Activated effector memory CD4-positive, alpha-beta T cell treated with anti-CD3 and anti-CD28 coated beads, Interleukin-2, amount 50 U/mL, for 16 hours (primary cell): ENCODE measurements at places on chromosomes 3 and 15.

DNA sequence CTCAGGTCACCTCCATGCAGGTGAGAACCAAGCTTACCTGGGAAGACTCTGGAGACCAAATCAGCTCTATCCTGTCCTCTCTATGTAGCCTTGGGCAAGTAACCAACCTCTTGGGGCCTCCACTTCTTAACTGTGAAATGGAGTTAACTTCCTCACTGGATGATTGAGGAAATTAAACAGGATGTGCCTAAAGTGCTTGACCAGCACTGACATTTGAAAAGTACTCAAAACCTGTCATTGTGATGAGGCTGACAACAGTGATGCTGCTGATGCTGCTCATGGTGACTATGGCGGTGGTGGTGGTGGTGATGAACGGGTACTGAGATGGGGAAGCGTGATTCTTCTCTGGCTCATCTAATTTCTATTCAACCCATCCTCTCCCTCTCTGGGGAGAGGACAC lies 22.3 kb downstream of the VIPR1 start:
- no peak for DNase-seq

DNA sequence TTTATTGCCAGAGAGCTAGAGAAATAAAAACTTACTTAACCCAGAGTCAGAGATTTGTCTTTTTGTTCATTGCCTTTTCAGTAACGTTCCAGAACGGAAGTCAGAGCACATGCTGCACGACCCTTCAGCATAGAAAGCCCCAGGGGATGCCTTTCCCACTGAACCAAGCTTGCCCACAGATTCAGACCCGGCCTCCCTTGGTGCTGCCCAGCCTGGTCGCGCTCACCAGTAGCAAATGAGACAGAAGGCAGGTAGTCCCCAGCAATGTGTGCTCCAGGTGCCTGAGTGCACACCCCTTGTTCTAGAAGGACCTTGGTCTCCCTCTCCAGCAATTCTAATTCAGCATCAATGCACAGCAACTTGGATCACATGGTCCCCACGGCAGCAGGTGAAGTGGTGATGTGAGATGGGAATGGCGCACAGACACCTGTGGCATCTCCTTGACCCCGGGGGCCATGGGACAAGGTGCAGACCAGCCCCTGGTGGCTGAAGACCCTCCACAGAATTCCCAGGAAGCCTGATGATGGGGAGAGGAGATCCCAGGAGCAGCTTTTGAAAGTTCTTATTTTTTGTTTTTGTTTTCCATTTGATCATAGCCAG lies 91.8 kb upstream of the IQSEC1 start:
- no peak for DNase-seq

DNA sequence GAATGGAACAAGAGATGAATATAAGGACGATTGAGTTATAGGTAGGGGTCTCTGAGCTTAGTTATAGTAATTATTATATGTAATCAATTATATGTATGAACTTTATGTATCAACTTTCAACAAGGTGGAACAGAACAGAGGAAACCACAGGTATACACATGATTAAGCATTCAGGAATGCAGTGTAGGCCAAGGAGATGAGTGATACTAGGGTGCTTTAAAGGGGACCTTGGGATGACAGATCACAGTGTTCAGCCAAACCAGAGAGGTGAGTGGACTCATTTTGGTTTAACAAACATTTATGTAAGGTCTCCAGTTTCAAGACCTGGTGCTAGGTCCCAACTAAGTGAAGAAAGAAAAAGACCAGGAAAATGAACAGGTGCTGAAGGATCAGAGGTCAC lies 895.5 kb downstream of the ROBO2 start:
- DNase-seq: no peak

- DNase-seq: no peak
Observed at GRCh38 chr3:114223143-114223542, 14.2 kb downstream of the ZNF80 start.

DNA sequence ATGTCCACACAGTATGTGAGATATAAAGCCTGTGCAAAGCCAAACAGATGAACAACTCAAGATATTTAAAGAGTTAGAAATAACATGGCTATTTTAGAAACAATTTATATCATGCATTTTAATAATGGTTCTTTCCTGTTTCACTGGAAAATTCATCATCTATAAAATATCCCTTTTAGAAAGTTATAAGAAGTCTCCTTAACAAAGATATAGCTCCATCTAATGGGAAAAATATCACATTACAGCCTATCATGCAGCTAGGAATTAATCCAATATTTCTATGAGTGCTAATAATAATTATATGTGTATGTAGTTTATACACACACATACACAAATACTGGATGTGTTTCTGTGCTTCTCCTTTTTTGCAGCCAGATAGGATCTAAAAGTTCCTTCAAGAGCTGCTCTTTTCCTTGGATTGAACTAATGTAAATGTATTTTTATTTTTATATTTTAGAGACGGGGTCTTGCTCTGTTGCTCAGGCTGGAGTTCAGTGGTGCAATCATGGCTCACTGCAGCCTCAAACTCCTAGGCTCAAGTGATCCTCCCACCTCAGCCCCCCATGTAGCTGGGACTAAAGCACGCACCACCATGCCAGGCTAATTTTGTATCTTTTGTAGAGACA lies 21.6 kb downstream of the RPL22L1 start:
- DNase-seq: no peak

DNA sequence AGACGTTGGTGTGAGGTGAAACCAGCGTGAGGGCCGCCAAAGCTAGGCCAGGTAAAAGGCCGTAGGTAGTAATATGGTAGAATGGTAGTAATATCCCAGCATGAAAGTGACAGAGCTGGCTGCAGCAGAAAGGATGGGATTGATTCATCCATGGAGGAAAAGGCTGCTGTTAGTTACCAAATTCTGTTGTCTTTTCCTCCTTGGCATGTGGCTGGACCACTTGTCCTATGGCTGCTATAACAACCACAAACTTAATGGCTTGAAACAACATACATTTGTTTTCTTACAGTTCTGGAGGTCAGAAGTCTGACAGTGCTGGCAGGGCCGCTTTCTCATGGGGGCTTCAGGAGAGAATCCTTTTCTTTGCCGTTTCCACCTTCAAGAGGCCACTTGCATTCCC lies 47.8 kb upstream of the CHST2 start:
- no peak for DNase-seq

DNA sequence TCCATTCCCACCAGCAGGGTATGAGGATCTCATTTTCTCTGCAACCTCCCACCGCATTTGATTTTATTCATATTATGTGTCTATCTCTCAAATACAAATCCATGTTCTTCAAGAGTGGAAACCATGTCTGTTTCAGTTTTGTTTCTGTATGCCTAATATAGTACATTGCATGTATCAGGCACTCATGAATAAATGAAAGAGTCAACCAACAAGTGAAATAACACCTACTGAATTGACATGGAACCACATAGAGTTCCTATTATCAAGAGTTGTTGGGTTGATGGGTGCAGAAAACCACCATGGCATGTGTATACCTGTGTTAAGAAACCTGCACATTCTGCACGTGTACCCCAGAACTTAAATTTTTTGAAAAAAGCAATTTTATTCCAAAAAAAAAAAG lies 466.8 kb downstream of the LPP start:
- DNase-seq: no peak

DNA sequence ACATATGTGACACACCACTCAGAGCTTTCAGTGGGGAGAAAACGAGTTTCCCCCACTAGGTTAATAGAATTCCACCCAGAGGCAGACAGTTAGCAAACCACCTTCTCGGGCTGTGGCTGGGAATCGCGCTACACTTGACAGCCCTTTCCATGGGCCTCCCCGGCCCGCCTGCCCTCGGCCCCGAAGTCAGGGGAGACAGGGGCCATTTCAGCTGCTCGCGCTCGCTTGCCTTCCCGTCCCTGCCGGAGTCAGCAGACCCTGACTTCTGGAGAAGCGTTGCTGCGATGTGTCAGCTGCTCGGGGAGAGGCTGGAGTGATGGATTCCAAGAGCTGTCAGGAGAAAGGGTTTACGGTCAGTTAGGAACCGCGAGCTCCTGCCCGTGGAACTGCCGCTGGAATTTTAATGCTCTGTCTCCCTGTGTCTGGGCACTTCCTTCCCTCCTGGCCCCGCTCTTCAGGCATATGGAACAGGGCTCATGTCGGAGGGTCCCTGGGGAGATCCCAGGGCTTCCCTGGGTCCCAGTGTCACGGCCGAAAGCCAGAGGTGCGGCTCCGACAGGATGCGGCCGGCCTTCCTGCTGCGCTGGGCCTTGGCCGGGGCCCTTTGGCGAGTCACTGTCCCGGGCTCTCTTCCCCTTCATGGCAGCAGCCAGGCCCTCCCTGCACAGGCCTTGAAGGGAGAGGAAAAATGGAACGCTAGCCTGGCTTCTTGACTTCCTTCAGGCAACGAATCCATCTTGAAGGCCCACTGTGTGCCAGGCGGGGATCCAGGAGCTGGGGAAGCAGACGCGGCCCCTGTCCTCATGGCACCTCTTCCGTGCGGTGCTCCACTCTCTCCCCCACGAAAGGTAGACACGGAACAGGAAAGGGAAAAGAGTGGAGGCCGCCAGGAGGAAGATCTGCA lies 38.4 kb upstream of the VPS8 start:
- no peak for DNase-seq

DNA sequence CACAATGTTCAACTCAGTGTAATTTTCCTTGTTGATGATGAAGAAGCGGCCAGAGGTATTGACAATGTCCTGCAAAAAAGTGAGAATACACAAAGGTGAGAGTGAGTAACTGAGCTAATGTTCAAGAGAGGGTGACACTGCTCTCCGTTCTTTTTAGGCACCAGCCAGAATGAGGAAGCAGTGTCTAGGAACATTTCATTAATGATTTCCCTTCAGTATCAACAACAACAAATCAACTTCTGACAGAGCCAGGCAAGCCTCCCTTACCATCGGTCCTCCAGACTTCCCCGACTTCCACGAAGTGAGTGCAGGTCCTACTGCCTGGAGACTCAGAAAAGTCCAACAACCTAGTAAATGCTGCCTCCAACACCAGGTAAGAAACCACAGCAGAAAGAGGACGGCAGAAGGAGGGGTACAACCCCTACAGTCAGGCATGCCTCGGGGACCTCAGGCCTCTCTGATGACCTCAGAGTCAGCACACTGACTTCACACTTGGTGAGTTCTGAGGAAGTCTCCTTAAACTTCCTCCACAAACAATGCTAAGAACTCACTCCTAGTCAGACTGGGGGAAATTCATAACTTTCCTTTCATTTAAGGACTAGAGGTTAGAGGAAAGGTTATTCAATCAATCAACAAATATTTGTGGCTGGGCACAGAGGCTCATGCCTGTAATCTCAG lies 62.7 kb downstream of the NPTN start:
- DNase-seq: no peak

DNA sequence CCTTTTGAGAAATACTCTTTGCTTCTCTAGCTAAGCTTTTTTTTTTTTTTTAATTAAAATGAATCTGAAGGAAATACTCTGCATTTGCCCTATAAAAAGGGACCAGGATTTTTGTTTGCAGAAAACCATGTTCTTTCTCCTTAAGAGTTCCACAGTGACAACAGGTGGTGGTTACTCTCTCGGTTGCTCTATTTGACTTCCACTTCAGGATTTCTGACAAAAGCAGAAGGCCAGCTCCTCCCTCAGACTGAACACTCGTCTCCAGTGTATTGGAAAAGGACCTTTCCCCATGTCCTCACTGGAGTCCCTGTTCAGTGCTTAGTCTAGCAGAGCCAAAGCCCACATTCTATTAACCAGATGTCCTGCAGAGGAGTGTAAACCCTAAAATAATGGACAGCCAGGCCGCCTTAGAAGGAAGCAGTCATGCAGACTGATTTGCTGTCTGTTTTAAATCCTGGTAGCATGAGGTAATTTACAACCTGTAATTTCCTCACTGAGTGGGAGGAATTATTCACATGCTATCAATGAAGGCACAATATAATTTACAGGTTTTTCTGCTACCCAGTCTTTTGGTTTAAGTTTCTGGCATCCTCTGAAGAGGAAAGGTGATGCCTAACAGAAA lies 599.3 kb downstream of the PYDC2 start:
- DNase-seq: no peak

- DNase-seq: no peak
Observed at GRCh38 chr3:55474213-55474632, 12.9 kb downstream of the WNT5A start.

GRCh38 chr3:65864357-65864904 lies 174.3 kb downstream of the MAGI1 start:
- DNase-seq: no peak

DNA sequence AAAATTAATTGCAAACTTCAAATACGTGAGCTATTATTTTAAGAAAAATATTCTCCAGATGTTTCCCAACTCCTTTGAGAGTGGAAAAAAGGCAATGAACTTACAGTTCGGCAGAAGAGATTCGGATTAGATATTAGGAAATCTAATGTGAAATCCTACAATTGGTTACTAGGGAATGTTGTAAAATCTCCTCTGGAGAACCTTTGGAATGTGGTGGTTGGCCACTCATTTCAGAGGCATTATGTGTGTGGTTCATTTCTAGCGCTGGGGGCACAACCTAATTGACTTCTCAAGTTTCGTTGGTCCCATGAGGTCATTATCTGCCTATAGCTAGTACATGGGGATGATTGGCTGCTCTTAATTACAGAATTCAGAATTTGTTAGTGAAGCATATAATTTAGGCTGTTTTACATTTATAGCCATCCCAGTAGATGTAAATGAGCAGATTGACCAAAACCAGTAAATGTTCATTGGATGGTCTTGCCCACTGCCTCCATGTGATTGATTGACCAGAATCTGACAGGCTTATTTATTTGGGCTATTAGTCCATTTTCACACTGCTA lies 34.6 kb upstream of the CMSS1 start:
- DNase-seq: no peak

GRCh38 chr3:15272426-15273196 lies 59.8 kb downstream of the SH3BP5 start:
- peak; percentile 66 for DNase-seq

DNA sequence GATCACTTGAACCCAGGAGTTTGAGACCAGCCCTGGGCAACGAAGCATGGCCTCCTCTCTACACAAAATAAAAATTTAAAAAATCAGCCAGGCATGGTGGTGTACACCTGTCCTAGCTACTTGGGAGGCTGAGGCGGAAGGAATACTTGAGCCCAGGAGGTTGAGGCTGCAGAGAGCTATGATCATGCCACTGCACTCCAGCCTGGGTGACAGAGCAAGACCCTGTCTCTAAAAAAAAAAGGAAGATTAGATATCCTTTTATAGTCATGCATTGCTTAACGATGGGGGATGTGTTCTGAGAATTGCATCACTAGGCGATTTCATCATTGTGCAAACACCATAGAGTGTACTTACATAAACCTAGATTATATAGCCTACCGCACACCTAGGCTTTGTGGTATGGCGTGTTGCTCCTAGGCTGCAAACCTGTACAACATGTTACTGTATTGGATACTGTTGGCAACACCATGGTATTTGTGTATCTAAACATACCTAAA lies 12.6 kb downstream of the ALAS1 start:
- no peak for DNase-seq

GRCh38 chr15:38073178-38073946 lies 138.9 kb downstream of the TMCO5A start:
- no peak for DNase-seq

GRCh38 chr3:45946875-45947274 lies 3.6 kb downstream of the CXCR6 start:
- DNase-seq: no peak

DNA sequence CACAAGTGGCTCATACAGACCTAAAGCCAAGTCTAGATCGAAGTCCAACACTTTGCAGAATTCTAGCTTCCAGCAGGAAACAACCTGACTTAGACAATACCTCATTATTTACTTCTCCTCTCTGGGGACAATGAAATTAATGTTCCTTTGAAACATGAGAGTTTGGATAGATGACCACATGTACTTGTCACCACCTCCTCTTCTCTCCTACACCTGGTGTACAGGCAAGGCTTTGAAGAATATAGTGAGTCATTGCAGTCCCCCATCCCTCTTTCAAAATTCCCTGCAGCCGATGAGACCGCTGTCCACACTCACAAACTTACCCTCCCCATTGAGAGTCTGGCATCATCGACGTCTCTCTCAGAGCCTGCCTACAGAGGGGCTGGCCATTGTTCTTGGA lies 189.0 kb upstream of the HES1 start:
- DNase-seq: no peak

GRCh38 chr15:67678993-67679392 lies 136.5 kb downstream of the MAP2K5 start:
- DNase-seq: no peak
